ENCODE measurements at places on chromosomes 4 and X.

- no peak for DNase-seq
These were observed 199.5 kb upstream of the PUDP start for GRCh38 chrX:7347465-7347864.

DNA sequence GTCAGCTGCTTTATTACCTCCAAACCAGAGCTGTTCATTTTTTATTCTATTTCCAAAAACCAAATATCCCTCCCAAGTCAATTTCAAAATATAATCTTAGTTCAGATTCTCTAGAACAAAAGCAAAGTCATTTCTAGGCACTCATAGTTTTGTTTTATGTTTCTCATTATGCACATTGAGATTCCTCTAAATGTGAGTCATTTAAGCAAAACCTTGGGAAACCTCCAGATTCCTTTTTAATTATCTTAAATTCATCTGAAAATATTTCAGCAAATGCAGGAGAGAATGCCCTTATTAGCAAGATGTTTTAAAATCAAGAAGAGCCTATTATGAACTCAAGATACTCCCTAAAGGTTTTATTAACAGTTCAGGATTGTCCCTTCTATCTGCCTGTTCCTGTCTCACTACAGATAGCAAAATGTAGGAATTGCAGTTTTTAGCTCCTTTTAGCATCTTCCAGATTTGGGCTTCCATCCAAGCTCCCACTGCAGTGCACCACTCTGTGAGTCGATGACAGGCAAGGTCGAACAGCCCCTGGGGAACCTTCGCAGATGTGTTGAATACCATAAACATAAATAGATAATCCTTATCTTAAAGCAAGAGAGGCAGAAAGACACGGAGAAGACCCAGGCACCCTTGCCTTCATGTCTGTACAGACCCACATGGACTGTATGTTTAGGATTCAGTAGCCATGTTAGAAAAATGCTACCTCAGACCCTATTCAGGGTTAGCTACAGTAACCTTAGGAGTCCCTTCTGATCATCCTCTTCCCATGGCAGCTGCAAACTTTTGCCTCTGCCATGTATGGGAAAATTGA is 11.3 kb upstream of the SLC9A7 start:
- no peak for DNase-seq

DNA sequence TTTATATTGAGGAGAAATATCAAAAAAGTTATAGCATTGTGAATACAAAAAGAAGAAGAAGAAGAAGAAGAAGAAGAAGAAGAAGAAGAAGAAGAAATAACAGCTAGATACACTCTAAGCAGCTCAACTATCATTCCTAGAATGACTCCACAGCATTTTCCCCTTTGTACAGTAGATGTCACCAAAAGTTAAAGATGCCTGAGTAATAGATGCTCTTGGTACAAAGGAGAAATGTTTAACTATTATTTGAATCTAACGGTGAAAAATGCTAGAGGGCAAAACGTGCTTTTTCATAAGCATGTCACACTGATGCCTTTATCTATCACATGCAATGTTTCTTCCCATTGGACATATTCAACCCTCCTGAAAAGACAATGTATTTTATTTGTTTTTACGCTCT is 178.4 kb upstream of the GPRIN3 start:
- peak; percentile 4 for DNase-seq

GRCh38 chr4:156228676-156229075 is 275.0 kb upstream of the CTSO start:
- DNase-seq = no peak

DNA sequence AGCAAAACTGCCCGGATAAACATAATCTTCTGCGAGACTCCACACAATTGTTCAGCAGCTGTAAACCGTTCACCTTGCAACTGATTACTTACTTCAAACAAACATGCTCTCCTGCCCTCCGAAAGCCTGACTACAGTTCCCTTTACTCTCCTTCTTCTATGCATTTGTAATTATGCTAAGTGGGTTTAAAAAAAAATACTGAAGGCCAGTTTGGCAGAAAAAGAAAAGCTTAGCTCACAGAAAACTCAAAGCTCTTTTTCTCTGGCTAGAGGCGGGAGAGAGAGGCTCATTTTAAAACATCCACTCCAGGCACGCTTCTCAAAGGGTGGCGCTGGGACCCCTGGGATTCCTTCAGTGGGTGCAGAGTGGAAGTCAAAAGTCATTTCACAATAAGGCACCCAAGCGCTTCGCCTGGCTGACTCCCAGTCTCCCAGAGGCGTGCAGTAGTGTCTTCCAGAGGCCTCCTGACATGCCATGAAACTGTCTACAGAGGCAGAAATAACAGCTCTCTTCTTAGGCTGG is 1.9 kb downstream of the DHRSX start:
- no peak for DNase-seq

All from T47D (cell line).